ENCODE measurements at places on chromosomes 2 and 18.

GRCh38 chr18:66497351-66497750 is 106.5 kb downstream of the CDH19 start:
- DNase-seq: no peak

- no peak for DNase-seq
Measured at GRCh38 chr2:202051499-202052161, 18.0 kb downstream of the FZD7 start.

DNA sequence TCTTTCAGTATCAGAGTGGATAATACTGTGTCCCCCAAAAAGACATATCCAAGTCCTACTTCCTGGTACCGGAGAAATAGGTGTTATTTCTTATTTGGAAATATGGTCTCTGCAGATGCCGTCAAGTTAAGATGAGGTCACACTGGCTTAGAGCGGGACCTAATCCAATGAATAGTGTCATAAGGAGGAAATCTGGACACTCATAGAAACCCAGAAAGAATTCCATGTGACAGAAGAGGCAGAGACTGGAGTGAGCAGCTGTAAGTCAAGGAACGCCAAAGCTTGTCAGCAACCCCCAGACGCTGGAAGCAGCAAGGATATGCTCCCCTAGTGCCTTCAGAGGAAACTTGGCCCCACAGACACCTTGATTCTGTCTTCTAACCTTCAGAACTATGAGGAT is 69.8 kb downstream of the CCBE1 start:
- no peak for DNase-seq

GRCh38 chr18:76822506-76823160 is at the start of gene ZNF236:
ZNF236 (plus strand) TSS chr18:76822557; CDS start chr18:76822608, 51 bp downstream.
- DNase-seq: peak; percentile 55

- peak; percentile 24 for DNase-seq
Measured at GRCh38 chr2:172437419-172438341, 10.3 kb downstream of the ITGA6 start.

GRCh38 chr2:62688771-62689170 is 16.7 kb upstream of the EHBP1 start:
- DNase-seq: no peak

DNA sequence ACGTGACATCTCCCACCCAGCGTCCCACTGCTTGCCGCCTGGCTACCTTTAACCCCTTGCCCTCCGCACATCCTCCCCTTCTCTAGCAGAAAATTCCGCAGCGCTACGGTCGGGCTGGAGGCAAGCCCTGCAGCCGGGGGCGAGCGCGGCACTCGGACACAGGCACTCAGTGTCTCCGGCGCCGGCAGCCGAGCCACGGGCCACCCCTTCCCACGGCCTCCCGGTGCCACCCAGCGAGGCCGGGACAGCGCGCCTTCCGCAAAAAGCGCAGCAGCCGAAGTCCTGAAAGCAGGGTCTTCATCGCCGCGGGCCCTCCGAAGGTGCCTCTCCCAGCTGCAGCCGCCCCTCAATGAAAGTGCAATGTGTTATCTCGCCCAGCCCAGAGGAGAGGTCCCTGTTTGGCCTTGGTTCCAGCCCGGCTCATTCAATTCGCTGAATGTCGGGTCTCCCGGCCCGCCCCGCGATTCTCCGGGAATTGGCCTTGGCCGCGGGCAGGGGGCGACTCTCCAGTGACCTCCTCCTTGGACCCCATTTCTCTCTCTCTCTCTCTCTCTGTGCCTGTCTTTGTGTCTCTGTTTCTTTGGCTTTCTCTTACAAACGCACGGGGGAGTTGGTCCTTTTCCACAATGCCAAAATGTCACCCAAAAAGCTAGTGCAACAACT is 1.1 kb downstream of the DLGAP1 start:
- no peak for DNase-seq

DNA sequence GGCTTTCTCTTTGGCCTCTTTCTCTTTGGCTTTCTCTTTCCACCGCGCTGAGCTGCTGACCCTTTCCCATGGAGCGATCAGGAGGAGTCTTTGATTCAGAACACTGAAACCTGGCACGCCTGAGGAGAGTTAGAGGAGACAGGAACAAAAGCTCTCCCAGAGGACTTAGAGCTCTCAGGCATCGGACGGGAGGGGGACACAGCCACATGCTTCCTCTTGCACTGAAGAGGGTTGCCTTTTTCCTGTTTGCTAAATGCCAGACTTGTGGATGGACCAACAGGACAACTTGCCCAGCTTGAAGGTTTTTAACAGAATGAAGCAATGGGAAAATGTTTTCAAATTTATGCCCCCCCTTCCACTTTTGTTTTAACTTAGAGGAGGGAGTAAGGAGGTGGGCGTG is 3.6 kb upstream of the PTPN18 start:
- no peak for DNase-seq

DNA sequence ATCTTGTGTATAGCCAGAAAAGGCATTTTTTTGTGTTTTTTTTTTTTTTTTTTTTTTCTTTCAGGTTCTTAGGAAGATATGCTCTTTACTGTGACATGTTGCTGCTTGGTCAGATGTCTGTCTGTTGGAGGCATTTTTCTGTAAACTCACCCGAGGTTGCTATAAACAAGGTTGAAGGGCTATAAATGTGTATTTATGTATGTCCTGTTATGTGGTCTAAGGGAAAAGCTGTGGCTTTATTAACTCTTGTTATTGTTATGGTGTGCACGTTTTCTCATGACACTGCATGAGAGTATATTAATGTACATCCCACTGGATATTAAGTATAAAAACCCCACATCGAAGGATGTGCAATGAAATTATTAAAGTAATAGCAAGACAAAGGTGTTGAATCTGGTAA is 102.0 kb downstream of the ZNF532 start:
- DNase-seq: no peak

DNA sequence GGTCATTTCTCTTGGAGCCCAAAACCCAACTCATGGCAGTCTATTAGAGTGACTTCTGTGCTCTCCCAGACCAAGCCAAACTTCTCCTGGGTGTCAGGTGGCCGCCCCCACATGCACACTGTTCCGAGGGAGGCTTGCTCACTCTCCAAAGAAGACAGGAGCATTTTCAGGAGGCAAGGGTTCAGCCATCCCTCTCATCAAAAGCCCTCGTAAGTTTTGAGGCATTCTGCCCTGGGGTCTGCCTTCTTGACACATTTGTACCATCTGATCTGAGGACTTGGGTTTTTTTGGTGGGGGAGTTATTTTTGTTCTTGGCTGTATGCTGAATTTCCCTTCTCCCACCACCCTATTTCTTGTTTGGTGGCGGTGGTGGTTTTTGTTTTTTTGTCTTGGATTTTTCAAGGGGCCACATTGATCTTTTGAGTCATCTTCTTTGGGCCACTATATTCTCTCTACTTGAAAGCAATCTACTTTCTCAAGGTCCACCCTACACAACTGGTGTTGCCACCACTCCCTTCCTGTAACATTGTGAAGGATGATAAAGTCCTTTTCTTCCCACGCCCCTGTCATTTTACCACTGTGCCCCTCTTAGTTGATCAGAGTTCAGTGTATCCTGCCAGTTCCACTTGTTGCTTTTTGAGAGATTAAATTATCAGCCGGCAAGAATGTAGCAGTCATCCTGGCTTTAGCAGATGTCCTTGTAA is 255.8 kb downstream of the CYP26B1 start:
- DNase-seq: no peak

GRCh38 chr2:70708376-70709199 is 59.4 kb downstream of the ADD2 start:
- DNase-seq: no peak

GRCh38 chr2:133424876-133425275 is 143.4 kb downstream of the NCKAP5 start:
- DNase-seq: no peak

GRCh38 chr2:71458413-71459083 is 5.2 kb downstream of the DYSF start:
- no peak for DNase-seq

- DNase-seq: no peak
Measured at GRCh38 chr2:118177318-118177717, 89.0 kb downstream of the INSIG2 start.

DNA sequence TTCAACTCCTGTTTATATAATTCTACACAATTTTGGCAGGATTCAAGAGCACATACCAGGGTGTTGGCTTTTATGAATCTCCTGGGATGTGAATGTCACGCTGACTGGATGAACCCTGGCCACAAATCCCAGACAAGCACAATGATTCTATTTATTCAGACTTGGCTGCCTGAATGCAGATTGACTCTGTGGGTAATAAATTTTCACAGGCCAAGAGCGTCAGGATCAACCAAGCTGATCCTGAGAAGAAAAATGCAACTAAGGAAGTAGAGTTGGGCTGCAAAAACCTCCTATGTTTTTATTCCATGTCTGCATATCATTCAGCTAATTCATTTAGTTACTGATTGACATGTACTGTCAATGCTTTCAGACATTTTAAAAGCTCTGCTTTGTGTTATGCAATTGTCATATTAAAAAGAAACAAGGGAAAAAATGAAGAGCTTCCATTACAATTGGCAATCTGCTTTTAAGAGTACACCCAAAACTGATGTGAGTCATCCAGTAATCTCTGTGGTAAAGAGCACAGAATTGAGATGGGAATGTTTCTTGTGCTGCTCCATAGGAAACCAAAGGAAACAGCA is 173.0 kb upstream of the REV1 start:
- DNase-seq: no peak

GRCh38 chr18:34529358-34530335 is 180.5 kb upstream of the DTNA start:
- DNase-seq: no peak

- no peak for DNase-seq
Measured at GRCh38 chr18:30359521-30359920, 683.0 kb downstream of the DSC3 start.

DNA sequence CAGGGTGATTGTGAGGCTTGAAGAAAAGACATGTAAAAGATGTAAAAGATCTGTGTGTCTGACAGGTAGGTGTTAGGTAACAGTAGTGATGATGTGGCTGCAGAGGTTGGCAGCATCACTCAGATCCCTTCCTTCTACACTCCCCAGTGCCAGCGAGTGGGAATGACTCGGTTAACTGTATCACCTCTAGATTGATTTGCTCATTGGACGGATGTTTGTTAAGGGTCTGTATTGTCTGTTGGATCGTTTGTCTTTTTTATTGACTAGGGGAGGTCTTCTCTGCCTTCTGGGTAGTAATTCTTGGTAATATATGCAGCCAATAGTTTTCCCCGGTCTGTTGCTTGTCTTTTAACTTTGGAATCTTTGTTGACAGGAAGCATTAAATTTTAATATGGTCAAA is 44.8 kb upstream of the CNGA3 start:
- no peak for DNase-seq

- DNase-seq: no peak
Measured at GRCh38 chr2:3170792-3171455, 206.7 kb downstream of the EIPR1 start.

GRCh38 chr18:48564139-48564538 is 25.3 kb downstream of the CTIF start:
- no peak for DNase-seq
